Stimulated activated effector memory CD8-positive, alpha-beta T cell treated with anti-CD3 and anti-CD28 coated beads, Interleukin-12 subunit alpha, Interleukin-12 subunit beta, amount 100 ng/mL, for 72 hours (primary cell): ENCODE measurements at places on chromosomes 12 and 14.
A peak's percentile ranks its signal among the peaks of the same experiment; 100 is the strongest.

- no peak for DNase-seq
Observed at GRCh38 chr12:68981516-68981915, 48.5 kb upstream of the CPM start.

- no peak for DNase-seq
Observed at GRCh38 chr12:119949594-119949993, 39.4 kb upstream of the BICDL1 start.

DNA sequence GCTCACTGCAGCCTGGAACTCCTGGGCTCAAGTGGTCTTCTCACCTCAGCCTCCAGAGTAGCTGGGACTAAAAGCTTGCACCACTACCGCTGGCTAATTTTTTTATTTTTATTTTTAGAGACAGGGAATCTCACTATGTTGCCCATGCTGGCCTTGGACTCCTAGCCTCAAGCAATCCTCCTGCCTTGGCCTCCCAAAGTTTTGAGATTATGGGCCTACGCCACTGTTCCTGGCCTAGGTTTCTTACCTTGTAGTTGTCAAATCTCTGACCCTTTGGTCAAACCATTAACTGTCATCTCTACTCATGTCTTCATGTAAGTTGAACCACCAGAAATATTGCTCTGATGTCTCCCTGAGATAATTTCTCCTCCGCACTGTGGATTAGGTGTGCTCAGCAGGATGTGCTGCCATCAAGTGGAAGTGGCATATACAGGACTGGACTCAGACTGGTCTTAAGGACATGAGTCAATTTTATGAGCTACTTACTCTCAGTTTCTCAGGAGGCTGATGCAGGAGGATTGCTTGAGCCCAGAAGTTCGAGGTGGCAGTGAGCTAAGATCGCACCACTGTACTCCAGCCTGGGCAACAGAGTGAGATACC lies 28.5 kb downstream of the ACTR6 start:
- DNase-seq = no peak

DNA sequence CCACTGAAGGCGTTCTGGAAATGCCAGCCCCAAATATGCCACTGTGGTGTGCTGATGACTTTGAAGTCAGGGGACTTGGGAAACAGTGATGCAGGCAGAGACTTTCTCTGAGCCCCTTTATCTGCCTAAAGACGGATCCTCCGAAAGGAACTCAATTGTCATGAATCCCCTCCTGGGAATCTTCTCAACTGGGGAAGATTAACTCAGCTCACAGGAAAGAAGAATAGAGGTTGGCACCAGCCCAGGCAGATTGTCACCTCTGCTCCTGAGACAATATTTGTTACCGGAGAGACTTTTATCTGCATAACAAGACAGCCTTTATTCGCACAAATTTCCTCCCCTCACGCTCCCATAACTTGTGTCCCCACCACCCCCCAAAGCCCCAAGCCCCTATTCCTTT lies 414.4 kb downstream of the FUT8 start:
- DNase-seq = no peak

DNA sequence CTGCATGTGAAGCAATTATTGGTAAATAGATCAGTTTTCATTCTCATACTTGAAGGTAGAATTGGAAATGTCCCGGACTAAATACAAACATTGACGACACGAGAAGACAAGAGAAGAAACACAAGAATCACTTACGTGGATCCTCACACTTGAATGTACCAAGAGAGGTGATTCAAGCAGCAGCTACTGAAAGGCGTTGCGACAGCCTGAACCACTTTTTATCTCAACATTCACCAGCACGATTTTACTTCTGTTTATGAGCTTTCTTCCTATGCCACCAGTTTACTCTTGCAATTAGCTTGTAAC lies 3.6 kb upstream of the FZD10 start:
- no peak for DNase-seq

GRCh38 chr12:92786045-92786444 lies 83.3 kb downstream of the PLEKHG7 start:
- DNase-seq = no peak

DNA sequence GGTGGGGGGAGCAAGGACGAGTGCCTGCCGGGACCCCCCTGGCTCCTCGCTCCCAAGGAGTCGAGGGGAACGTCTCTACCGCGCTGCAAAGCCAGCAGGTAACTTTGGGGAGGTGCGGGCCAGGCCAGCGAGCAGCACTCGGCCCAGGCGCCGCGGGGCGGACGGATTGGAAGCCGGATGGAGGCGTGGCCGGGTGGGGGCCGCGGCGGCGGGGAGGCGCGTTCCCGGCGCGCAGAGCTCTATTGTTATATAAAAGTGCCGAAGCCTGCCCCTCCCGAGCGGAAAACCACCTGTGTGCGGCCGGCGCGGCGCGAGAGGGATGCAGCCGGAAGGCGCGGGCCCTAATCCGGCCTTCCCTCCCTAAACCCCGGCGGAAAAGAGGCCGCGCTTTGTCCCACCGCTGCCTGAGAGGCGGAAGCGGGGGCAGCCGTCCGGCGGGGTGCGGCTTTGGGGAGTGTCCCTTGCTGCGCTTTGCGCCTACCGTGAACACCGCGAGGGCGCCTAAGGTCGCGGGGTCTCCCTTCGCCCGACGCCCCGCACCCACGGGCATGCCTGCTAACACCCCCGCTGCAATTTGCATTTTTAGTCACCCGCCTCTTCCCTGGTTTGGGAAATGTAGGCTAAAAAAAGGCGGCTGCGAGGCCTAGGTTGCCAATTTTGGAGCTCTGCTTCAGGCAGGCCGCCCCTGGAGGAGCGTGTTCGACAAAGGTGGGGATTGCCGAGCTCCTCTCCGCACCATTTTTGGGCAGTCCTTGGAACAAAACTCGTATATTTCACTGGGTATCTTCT lies 1.7 kb upstream of the DUSP6 start:
- peak; percentile 66 for DNase-seq

- DNase-seq = peak; percentile 90
Observed at GRCh38 chr14:92531106-92531873, 17.7 kb downstream of the RIN3 start.

DNA sequence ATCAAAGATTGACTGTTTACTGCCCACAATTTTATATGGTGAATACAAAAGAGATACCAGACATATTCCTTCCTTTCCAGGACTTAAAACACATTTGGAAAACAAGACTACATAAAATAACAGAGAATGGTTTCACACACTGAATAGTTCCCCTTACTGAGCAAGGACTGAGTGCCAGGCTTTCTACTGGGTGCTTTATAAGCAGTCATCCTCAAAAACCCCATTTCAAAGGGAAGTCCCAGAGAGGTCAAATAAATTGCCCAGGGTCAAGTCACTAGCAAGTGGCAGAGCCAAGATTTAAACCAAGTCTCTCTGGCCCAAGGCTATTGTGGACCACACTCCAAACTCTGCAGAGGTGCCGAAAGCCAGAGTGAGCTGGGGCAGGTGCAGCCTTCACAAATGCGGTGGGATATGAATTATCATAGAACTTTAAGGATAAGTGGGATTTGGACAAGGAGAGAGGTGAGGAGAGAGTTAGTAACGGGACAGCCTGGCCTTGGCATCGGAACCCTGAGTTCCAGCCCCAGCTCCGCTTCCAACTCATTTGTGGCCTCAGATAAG lies 9.1 kb upstream of the RPAP3 start:
- peak; percentile 51 for DNase-seq
